ENCODE measurements at places on chromosomes 1 and 21.

- no peak for DNase-seq
These were observed 14.0 kb downstream of the SLC37A1 start for GRCh38 chr21:42527489-42528158.

GRCh38 chr1:73998348-73998959, 199.5 kb downstream of the LRRIQ3 start:
- peak; percentile 40 for DNase-seq

- peak; percentile 46 for DNase-seq
These were observed 280.7 kb downstream of the LMX1A start for GRCh38 chr1:165075725-165076370.

GRCh38 chr1:117368116-117369108, 1.2 kb downstream of the MAN1A2 start:
- peak; percentile 64 for DNase-seq

- DNase-seq = no peak
These were observed 66.3 kb downstream of the SETD4 start for GRCh38 chr21:35993875-35994490.
